ENCODE measurements at places on chromosomes 7 and 10.

GRCh38 chr7:26167303-26167934 lies 15.4 kb downstream of the NFE2L3 start:
- DNase-seq: no peak

DNA sequence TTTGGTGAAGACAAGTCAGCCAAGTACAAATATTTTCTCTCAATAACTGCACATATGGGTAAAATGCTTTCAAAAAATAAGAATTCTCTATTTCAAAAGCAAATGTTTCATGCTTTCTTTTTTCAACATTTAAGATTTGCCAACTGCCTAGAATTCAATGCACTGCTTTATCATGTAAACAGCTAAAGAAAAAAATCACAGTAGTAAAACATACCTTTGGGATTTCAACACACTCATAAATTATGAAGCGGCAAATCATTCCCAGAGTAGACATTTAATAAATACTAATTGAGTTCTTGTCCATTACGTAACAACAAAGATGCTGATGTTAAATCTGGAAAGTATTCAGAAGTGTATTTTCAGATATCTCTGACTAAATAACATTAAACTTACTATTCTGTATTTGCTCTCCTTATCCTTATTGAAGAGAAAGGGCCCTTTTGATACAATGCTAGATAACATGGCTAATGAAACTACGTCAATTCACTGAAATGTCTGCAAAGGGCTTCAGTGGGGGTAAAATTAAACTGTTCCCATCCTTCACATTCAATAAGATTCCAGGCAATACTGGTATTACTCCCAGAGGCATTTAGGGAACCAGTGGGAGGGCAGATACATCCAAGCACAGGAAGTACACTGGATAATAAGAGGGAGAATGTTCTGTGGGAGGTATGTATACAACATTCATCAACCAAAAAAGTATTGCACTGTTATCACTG lies 13.9 kb downstream of the NAPEPLD start:
- no peak for DNase-seq

- DNase-seq: no peak
Measured at GRCh38 chr10:110488940-110489339, 8.8 kb upstream of the DUSP5 start.

- no peak for DNase-seq
Measured at GRCh38 chr7:154928136-154929005, 74.6 kb downstream of the PAXIP1 start.

DNA sequence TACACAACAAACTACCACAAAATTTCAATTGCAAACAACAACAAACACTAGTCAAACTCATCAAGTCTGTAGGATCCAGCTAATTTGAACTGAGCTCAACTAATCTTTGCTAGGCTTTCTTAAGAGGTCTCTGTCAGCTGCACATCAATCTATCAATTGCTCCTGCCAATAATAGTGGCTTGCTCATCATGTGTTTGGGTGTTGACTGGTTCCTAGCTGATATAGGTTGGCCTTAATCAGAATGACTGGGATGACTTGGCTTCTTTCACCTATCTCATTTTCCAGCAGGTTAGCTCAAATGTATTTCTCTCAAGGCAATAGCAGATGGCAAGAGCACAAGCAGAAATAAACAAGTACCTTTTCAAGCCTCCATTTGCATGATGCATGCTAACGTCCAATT lies 370.3 kb upstream of the NFE2L3 start:
- DNase-seq: no peak

DNA sequence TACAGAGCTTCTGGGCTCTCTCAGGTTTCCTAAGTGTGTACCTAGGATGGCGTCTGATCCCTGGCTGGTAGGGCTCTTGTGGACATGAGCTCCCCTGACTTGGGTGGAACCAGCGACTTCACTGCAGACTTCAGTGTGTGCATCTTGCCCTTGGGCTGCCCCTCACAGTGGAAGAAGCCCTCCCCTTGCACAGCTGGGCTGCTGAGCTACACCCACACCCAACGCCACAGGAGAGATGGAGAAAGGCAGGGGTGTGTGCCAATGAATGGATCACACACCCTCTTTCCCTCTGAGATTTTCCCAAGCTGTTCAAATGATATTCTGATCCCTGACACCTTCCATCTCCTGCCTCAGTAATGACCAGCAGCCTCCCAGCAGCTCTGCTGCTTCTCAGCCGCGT lies 296.7 kb downstream of the GFRA1 start:
- DNase-seq: no peak

GRCh38 chr10:33535866-33536265 lies 201.4 kb upstream of the NRP1 start:
- DNase-seq: no peak

- DNase-seq: no peak
Measured at GRCh38 chr10:124066781-124067714, 26.4 kb downstream of the CHST15 start.

Data from activated T-helper 1 cell treated with anti-CD3 and anti-CD28 coated beads, Interleukin-2, amount 50 U/mL, for 16 hours (primary cell).